NCI-H1694 treated with DMSO at 0.1 percent for 48 hours (cell line): ENCODE measurements at places on chromosomes 13 and 19.

DNA sequence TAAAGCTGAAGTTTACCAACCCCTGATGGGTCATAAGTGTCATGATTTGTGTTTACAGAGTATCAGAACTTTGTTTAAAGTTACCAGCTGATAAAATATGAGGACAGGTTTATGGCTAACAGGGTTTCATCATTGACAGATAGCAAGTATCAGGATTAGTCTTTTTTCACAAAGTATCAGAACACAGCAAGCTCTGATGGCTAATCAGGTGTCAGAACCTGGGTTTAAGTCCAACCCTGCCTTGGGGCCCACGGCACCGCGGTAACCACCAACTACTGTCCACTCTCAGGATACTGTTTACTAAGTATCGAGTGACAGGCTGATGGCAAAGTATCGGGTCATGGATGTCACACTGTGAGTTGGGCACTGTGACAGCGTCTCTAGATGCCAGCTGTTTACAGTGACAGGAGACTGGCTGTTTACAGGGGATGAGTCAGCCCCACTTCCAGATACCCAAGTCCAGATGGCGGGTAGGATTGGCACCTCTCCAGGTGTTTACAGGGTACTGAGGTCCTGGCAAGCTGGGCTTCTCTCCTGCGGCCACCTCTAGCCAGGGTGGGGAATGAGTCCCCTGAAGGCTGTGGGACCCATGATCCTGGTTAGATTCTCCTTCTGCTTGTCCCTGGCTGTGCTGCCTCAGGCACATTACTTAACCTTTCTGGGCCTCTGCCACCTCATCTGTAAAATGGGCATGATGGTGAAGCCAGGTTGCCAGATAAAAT, 21.8 kb downstream of the ARRDC2 start:
- peak; percentile 90 for DNase-seq

- DNase-seq = no peak
Measured at GRCh38 chr13:56314765-56315164, 826.0 kb upstream of the PRR20A start.

- peak; percentile 42 for DNase-seq
Measured at GRCh38 chr19:18761531-18762110, 29.5 kb downstream of the COMP start.

- no peak for DNase-seq
Measured at GRCh38 chr13:94987081-94987480, 274.7 kb upstream of the SOX21 start.

DNA sequence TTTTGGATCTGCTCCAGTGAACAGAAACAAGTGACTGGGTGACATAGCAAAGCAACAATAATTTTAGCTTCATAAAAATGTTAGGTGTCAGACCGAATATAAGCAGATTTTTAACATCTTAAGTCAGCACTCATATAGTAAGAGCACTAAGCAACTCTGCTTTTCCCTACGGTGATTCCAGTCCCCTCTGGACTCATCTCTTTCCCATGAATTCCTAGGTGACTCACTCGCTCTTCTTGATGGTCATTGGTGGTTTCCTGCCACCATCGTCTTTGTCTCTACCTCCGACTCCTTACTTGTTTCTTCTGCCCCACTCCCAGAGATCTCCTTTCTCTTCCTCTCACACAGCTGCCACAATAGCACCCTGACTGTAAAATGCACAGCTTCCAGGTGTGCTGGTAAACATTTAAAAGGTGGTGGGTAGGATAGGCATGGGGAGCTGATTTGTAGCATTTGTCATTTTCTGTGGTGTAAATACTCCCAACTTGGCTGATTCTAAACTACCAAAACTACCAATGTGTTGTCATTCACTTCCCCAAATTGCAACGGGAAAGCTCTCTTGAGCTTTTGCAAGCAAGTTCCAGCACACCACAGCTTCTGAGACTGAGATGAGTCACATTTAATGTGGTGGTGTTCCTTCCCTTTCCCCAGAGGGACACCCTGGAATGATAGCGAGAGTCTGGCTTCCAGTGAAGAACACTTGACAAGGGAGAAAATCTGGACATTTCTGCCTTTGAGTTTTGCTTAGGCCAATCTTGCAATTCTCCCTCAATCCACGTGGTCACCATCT, 42.8 kb upstream of the CLDN10 start:
- DNase-seq = no peak
